Naive thymus-derived CD8-positive, alpha-beta T cell (primary cell): ENCODE measurements at places on chromosomes 7 and 10. TPM values are rescaled to one million over a fixed set of nuclear protein-coding genes. Genes with fewer than 3 reads are reported as not detected.
A peak's percentile ranks its signal among the peaks of the same experiment; 100 is the strongest.

MOGAT3 gene
- total RNA-seq: not detected

NUDCD3 gene
- 111 TPM for total RNA-seq

- peaks cover 34% of the 10 kb centered on the region for H3K4me1 ChIP-seq
- H3K4me3 ChIP-seq: no peak overlapping the region
- peaks cover 44% of the 10 kb centered on the region for H3K27me3 ChIP-seq
- H3K27ac ChIP-seq: no peak overlapping the region
- DNase-seq: no peak
- H3K36me3 ChIP-seq: no peaks in the 10 kb centered on the region
Observed at GRCh38 chr10:26213157-26213800, 3.3 kb upstream of the GAD2 start.

GRCh38 chr10:114615600-114616007 lies 42.5 kb downstream of the ABLIM1 start:
- no peak overlapping the region for H3K4me3 ChIP-seq
- no peak overlapping the region for H3K27ac ChIP-seq
- H3K4me1 ChIP-seq: peaks cover 6% of the 10 kb centered on the region
- no peak for DNase-seq

DNA sequence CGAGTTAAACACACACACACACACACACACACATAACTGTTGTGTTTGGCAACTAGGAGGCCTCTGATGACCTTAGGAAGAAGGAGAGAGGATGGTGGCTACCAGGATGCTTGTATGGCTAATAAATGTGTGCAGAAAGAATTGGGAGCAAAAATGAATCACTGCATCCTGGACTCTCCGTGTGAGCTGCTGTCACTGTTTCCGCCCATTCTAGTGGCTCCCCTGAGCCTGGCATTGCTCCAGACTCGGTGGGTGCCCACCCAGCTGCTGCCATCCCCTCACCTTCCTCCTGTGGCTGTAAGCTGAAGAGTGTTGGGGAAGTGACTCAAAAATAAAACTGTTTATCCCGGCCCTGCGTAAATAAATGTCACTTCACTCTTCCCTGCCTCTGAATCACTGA lies 149.5 kb upstream of the MINDY3 start:
- no peak overlapping the region for H3K27ac ChIP-seq
- H3K4me1 ChIP-seq: no peaks in the 10 kb centered on the region
- H3K36me3 ChIP-seq: no peaks in the 10 kb centered on the region
- peaks cover 8% of the 10 kb centered on the region for H3K27me3 ChIP-seq
- no peak overlapping the region for H3K4me3 ChIP-seq

- no peak for DNase-seq
- H3K4me3 ChIP-seq: no peak overlapping the region
- peaks cover 12% of the 10 kb centered on the region for H3K4me1 ChIP-seq
- H3K36me3 ChIP-seq: no peaks in the 10 kb centered on the region
- H3K27ac ChIP-seq: no peak overlapping the region
- peaks cover 51% of the 10 kb centered on the region for H3K27me3 ChIP-seq
Observed at GRCh38 chr10:44312401-44312800, 72.5 kb downstream of the CXCL12 start.

DNA sequence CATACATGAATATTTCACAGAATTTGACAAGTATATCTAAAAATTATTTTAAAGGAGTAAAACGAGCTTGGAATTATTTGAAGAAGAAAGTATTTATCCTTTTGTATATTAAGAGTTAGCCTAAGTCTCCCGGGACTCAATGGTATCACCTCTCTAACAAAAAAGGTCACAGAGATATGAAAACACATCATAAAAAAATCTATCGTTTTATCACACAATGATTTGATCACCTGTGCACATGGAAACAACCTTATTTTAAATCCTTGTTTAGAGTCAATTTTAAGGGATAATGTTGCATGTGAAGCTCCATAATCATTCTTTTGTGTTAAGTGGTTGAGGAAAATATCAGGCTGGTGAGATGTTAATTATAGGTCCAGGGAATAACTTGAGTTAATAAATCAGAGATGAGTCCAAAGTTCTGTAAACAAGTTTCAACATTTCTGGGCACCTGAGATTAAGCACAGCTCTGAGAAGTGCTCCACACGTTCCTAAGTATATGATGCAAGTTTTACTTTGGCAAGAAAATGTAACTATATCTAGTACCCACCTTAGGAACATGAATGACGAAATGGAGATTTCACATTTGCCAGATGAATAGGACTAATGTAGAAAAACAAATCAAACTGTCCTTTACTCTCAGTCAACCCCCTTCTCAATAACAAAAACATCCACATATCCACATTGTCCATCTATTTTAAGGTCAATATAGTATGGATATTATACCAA lies 148.5 kb upstream of the AKR1E2 start:
- H3K27ac ChIP-seq: no peak overlapping the region
- peaks cover 12% of the 10 kb centered on the region for H3K27me3 ChIP-seq
- no peak overlapping the region for H3K4me3 ChIP-seq
- H3K4me1 ChIP-seq: no peaks in the 10 kb centered on the region
- DNase-seq: no peak
- H3K36me3 ChIP-seq: no peaks in the 10 kb centered on the region

- peak within 1 kb of the TSS; percentile 79 for H3K4me3 ChIP-seq
- H3K36me3 ChIP-seq: peaks cover 2% of the 10 kb centered on the region
- H3K27me3 ChIP-seq: no peaks in the 10 kb centered on the region
- H3K27ac ChIP-seq: peak within 1 kb of the TSS; percentile 95
- peak; percentile 53 for DNase-seq
Observed at GRCh38 chr10:133276435-133277201, at the start of gene ADAM8. Gene ADAM8, minus strand, starts transcription at chr10:133276868. Its CDS starts 51 bp downstream, at chr10:133276817.
